Kasumi-1 (cell line): ENCODE measurements at places on chromosomes 4 and X.

GRCh38 chrX:124335598-124335997, 3.1 kb downstream of the TEX13D start:
- no peak for DNase-seq

GRCh38 chrX:154043003-154043763, 23.5 kb upstream of the IRAK1 start:
- DNase-seq, result no peak

GRCh38 chrX:101079736-101080270, 1.1 kb downstream of the TMEM35A start:
- DNase-seq, result no peak

GRCh38 chr4:151114986-151115385, 15.6 kb downstream of the RPS3A start:
- DNase-seq, result no peak

DNA sequence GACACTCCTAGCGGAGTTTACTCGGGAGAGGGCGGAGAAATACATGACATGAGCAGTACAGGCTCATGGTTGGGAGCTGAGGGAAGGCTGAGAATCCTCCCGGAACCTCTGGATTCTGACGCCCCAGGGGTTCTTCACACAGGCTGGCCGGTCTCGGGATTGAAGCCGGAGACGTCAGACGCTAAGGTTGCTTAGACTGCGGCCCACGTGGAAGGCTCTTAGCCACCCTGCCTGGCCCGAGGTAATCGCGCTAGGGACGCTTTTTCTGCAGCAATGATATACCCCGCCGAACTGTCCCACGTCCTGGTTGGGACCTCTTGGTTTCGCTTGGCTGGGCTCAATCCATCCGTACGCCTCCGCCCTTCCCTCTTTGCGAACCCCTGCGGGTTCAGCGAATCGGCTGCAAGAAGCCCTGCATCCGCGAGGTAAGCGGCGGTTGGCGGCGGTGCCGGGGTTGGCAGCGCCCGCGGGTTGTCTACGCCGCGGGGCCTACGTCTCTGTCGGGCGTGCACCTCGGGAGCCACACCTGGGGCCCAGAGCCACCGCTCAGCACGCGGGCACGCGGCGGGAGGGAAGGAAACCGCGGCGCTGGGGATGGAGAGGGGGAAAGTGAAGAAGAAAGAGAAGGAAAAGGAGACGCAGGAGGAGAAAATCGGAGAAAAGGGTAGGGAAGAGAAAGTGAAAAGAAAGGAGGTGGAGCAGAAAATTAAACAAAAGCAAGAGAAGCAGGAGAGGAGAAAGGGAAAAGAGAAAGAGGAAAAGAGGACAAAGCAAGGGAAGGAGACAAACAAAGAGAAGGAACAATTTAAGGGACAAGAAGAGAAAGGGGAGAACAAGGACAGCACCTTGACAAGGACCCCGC, at the start of gene ARL9:
ARL9 (plus strand) TSS at position 523 of the 862 bp plus-strand sequence; CDS start at position 595, 72 bp downstream.
- DNase-seq, result peak; percentile 77

DNA sequence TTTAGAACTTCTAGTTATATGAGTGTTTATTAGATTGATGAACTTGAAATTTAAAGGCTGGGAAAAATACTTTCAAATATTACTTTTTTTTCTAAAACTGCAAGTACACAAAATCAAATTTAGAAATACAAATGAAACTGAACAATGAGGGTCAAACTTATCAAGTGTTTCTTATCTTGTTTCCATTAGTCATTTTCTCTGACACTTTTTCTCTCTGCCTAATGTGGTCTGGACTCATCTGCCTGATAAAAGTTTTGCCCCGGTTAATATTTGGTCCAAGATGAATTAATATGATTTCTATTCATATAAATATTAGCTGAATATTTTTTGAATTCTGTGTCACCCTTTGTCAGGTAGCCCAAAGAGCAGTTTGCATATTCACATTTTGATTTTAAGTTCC, 8.7 kb upstream of the HPGDS start:
- DNase-seq, result no peak

GRCh38 chrX:2627272-2627867, 63.7 kb upstream of the CD99 start:
- DNase-seq, result no peak

DNA sequence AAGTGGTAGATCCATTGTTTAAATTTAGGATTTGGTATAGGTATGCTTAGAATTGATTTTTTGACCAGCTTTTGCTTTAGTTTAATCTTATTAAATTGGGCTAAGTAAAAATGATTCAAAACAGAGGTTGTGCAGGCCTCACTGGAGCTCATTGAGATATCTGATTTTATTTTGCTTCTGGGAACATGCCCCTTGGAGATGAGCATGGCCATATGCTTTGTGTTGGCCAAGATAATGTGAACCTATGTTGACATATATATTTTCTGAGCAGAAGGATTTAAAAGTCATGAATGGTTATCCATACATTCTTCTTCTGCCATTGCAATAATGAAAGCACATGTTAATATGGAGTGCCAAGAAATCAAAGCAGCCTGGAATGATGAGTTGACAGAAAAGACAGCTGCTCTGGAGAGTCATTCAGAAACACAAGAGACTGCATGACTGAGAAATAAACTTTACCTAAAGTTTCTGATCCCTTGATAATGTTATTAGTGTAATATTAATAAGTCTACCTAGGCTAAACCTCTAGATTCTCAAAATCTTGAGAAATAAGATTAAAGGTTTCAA, 489.7 kb upstream of the GNPDA2 start:
- DNase-seq, result no peak

DNA sequence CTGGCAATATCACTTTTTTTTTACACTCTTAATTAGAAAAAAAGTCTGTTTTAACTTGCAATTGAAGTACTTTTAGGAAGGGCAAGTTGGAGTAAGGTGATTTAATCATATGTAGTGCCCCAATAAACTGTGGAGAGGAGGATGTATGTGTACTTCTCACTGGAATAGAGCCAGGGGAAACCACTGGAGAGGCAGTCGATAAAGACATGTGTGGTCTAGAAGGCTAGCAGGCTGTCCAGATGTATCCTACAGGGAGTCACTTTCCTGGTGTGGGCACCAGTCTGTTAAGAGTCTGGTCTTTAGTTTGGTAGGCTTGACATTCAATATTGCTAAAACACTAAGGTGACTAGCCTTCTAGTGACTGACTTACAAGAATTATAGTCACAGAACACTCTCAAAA, 9.6 kb upstream of the SGMS2 start:
- peak; percentile 90 for DNase-seq

- no peak for DNase-seq
Measured at GRCh38 chr4:76494243-76494642, 59.2 kb downstream of the SHROOM3 start.

DNA sequence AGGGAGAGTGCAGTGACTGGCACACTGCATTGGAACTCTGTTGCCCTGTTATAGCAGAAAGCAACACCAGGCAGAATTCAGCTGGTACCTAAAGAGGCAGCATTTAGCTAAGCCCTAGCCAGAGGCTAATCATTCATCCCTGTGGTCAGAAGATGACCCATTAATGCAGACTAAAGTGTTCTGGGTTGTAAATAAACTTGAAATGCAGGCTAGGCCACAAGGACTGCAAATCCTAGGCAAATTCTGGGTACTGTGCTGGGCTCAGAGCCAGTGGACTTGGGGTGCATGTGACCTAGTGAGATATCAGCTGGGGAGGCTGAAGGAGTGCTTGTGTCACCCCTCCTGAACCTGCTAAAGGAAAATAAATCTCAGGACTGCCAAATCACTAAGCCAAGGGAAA, 91.2 kb downstream of the LPAR4 start:
- DNase-seq, result no peak

DNA sequence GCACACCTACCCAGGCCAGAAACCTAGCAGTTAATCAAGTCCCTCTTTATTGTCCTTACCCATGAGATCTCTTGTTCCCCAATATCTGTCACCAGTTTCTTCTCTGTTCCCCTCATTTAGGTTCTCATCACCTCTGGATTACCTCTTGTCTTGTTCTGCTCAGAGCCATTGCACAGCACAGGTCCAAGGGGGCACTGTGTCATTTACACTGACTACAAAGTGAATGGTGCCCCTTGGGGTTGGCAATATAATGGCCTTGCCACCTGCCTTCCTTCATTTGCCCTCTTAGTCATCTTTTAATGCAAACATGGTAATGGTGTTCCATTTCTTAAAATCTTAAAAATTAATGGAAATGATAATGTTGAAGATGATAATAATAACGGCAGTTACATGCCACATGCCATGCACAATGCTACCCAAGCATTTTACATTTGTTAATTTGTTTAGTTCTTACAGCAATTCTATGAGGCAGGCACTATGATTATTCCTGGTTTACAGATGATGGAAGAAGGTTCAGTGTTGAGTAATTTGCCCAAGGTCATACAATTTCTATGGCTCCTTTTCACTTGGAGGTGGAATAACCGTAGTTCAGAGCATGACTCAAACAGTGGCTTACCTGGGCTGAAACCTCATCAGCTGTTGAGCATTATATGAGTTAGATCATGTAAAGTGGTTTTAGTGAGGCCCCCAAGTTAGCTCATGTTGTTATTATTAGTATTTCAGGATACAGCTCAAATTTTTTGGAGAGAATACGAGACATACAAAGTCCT, 117.9 kb downstream of the RASL11B start:
- no peak for DNase-seq

GRCh38 chr4:148029781-148030180, 297.9 kb downstream of the ARHGAP10 start:
- DNase-seq, result peak; percentile 19

DNA sequence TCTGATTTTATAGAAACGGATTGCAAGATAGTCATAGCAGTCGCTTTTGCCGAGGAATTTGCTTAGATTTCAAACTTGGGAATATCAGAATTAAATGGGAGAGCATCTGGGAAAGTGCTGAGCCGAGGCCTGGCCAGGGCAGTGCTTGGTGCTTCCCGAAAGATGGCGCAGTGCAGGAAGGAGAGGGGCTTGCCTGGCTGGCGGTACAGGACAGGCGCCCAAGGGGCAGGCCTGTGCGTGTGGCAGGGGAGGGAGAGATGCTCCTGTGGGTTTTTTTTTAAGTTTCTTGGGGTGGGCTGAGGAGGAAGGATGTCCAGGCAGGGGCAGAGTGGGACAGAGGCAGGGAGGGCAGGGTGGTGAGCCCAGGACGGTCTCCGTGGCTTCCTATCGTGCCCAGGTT, 241.1 kb downstream of the AFAP1 start:
- DNase-seq, result no peak

GRCh38 chr4:137664046-137664387, 131.7 kb upstream of the PCDH18 start:
- no peak for DNase-seq

DNA sequence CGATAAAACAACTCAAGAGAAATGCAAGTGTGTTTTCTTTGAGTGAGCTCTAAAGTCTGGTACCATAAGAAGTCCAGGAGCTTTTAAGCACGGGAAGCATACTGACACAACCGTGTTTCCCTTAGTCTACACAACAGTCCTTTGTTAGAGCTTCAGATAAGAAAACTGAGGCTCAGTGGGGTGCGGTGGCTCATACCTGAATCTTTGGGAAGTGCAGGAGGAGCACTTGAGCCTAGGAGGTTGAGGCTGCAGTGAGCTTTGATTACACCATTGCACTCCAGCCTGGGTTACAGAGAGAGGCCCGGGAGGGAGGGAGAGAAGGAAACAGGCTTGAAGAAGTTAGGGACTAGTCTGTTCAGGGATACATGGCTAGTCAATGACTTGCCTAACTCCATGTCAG, 21.9 kb downstream of the LEF1 start:
- DNase-seq, result no peak

GRCh38 chr4:10687526-10687925, 3.0 kb upstream of the CLNK start:
- no peak for DNase-seq
